ENCODE measurements at places on chromosomes 12 and 14.
A peak's percentile ranks its signal among the peaks of the same experiment; 100 is the strongest.

GRCh38 chr12:24728366-24728765 lies 220.5 kb downstream of the BCAT1 start:
- peak; percentile 28 for DNase-seq

- no peak for DNase-seq
These were observed 233.5 kb upstream of the TMEM132C start for GRCh38 chr12:128033473-128033872.

- DNase-seq: no peak
These were observed 365 bp downstream of the CCDC59 start for GRCh38 chr12:82357845-82358199.

GRCh38 chr12:93022603-93023340 lies 93.7 kb upstream of the EEA1 start:
- no peak for DNase-seq

DNA sequence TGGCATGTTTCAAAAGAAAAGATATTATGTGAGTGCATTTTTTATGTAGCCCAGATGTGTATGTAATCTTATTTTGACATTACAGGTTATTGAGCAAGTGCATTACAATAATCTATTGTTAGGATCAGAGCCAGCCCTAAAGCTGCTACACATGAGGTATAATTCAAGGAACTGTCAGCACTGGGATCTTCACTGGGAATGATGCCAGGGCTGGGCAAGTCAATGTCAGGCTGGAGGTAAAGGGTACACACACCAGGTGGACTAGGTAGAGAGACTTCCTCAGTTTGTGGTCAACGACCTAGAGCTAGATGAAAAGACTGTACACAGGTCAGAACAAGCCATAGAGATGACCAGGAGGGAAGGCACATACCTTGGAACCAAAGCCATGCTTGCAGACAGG lies 15.4 kb downstream of the TRIM9 start:
- DNase-seq: no peak

GRCh38 chr12:114841557-114842251 lies 157.7 kb upstream of the TBX3 start:
- no peak for DNase-seq

DNA sequence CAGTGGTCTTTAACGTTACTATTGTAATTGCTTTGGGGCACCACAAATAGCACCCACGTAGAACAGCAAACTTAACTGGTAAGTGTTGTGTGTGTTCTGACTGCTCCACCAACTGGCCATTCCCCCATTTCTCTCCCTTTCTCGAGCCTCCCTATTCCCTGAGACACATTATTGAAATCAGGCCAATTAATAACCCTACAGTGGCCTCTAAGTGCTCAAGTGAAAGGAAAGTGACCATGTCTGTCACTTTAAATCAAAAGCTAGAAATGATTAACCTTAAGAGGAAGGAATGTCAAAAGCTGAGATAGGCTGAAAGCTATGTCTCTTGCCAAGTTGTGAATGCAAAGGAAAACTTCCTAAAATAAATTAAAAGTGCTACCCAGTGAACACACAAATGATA lies 22.3 kb downstream of the PPP1R13B start:
- no peak for DNase-seq

DNA sequence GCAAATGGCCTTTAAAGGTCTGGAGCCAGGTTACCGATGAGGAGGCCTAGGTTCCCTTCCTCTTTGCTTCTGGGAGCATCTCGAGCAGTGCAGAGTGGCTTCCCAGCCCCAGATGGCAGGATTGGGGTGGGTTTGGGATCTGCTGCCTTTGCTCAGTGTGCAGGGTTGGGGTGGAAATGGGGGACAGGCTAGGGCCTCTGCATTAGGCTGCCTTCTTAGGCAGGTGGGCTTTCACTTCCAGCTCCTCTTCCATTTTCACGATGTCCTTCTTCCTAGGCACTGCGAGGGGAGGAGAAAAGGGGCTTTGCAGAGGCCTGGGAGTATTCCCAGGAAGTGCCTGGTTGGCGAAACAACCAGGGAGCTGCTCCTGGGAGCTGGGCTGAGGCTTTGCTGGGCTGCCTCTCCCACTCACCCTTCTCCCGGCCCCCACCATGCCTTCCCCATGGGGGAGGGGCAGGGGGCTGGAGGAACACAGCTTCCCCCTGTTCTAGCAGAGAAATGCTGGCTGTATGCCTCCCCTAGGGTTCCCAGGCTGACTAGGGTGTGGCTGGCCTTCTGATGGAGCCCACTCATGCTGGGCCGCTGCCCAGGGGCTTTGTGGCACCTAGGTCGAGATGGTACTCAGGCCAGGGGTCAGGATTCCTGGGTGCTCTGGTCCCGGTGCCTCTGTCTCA lies 2.4 kb downstream of the NR4A1 start:
- no peak for DNase-seq

DNA sequence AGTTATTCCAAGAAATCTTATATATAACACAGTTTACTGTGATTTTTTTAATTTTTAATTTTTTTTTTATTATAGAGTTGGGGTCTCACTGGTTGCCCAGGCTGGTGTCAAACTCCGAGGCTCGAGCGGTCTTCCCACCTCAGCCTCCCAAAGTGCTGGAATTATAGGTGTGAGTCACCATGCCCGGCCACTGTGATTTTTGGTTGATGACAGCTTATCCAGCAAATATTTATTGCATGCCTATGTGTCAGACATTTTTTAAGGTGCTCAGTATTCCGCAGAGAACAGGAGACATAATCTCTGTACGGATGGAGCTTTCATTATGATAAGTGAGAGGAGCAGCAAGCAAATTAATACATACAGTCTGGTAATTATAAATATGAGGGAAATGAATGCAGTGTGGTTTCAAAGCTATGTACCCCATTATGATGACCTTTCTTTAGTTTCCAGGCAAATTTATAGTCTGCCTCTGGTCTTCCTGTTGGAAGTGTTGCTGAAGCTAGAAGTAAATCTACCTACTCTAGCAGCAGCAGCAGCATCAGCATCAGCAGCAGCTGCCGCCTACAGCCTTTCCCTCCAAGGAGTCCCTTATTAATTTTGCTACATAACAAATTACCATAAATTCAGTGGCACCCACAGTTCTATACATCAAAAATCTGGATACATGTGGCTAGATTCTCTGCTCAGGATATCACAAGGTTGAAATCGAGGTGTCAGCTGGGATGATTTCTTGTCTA lies 32.3 kb downstream of the FRS2 start:
- DNase-seq: no peak

DNA sequence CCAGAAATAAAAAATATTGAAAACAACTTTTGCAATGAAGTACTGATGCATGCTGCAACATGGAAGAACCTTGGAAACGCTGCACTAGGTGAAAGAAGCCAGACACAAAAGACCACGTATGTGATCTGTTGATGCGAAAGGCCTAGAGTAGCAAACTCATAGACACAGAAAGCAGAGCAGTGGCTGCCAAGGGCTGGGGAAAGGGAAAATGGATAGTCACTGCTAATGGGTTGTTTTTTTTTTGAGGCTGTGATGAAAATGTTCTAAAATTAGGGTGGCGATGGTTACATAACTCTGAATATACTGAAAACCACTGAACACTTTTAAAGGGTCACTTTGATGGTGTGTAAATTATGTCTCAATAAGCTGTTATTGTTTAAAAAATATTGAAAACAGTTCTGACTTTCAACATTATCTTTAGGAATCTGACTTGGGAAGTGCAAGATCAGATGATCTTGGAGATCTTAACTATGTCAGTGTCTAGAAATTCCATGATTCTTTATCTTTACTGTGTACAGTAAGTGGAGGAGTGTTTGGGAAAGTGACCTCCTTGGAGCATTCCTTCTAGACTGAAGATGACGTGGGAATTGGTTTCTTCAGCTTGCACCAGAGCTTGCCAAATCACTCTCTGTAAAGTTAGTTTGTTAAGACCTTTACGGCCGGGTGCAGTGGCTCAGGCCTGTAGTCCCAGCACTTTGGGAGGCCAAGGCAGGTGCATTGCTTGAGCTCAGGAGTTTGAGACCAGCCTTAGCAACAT lies 12.4 kb downstream of the MLXIP start:
- no peak for DNase-seq

DNA sequence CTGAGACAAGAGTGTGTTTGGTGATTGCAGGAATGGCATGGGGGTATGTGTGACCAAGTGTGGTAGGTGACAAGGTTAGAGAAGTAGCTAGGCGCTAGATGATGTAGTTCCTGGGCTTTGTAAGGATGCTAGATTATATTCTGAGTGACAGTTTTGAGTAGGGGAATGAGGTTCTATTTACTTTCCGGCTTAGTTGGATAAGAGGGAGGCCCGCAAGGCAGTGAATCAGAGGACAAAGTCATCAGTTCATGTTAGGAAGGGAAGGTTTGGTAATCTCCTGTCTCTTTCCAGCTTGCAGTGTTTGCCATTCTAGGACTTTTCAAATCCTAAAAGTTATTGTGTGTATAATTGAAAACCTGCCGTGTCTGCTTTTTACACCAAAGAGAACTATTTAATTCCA lies 45.0 kb downstream of the CFAP54 start:
- no peak for DNase-seq

- no peak for DNase-seq
These were observed 125.2 kb upstream of the FKBP4 start for GRCh38 chr12:2669560-2669959.

DNA sequence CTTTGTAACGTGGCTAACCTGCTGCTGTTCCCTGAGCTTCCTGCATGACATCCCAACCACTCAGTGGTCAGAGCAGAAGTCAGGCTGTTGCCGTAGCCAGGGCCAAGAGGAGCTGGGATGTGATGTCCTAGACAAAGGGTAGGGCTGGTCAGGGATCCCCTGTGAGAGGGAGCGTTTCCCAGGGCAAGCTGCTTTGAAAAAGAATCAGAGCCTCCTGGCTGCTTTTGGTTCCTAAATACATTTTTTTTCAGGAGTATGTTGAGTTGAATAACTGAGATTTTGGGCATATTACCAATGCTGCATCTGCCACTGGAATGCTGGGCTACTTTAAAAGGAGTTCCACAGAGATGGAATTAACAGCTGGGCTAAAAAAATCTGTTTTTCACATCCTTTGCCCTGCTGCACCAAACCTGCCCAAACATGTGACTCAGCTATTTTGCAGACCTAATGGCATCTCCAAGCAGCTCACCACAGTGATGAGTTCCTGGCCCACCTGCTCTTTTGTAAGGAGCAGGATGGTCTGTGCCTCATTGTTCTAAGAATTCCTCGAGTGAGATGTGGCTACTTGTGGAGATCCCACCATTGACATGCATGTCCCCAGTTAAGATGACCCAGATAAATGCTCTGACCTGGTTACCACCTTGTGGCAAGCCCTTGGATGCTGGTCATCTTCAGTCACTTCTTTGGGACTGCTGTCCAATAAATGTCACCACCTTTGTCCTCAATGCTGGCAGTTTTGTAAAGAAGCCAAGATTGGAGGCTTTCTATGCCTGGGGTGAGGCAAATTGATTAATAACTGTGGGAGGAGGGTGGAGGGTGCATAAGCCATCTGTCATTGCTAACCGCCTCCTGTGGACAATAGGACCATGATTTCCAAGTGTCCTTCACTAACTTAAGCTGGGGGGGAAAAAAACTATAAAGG lies 24.1 kb downstream of the ANKRD13A start:
- DNase-seq: no peak

DNA sequence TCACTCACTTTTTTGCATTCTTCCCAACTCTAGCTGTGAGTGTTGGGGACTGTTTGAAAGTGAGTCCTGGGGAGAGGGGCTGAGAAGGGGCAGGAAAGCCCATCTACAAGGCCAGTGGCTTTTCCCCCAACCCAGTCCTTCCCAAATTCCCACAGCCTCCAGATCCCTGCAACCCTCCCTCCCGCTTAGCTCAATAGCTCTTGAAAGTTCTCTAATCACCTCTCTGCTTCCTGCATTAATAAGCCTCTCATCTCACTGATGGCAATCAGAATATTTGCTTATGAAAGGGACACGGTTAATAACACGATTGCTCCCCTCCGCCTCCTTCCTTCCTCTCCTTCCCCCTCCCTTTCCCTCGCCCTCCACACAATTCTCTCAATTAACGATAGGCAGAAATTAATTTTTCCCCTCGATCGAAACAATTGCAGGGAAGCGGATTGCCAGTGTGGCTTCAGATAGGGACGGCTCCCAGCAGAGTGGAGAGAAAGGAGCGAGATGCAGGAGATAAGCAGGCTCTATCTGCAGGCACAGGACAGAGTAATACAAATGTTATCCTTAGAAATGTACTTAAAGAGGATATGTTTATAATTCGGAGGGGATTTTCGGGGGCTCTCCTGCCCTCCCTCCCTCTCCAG lies 15.1 kb upstream of the GPATCH2L start:
- DNase-seq: no peak

GRCh38 chr12:76595056-76595455 lies 35.5 kb upstream of the OSBPL8 start:
- no peak for DNase-seq

- DNase-seq: no peak
These were observed 8.1 kb upstream of the CYP46A1 start for GRCh38 chr14:99675951-99676350.

DNA sequence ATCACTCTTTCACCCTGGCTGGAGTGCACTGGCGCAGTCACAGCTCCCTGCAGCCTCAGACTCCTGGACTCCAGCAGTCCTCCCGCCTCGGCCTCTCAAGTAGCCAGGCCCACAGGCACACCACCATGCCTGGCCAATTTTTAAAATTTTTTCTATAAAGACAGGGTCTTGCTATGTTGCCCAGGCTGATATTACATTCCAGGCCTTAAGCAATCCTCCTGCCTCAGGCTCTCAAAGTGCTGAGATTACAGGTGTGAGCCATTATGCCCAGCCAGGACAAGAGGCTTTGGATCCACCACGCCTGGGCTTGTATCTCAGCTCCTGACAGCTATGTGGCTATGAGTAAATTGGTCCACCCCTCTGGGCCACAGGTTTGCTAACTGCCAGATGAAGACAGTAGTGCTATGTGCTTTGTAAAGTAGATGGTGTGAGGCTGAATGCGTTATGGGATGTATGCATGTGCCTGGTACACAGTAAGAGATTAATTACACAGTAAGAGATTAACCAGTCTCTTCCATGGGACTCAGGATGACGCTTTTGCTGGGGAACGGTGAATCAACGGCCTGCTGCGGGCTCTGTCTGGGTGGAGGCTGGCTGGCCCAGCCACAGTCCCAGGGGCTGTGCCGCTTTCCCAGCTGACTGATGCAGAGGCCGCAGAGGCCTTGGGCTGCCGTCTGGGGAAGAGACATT lies 53.3 kb upstream of the NCOR2 start:
- DNase-seq: no peak

DNA sequence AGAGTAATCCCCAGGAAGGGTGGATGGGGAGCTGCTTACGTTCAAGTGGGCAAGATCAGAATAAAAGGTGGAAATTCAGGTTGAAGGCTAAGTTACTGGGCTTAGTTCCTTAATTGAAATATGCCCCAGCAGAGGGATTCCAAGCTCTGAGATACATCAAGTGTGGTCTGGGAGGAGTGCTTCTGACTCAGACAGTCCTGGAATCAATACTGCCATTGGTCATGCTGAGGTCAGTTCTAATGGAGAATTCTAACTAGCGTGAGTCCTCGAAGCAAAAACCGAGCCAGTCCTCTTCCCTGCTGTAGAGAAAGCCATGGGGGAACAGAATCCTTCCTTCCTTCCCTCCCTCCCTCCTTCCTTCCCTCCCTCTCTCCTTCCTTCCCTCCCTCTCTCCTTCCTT lies 39.9 kb downstream of the NOS1 start:
- no peak for DNase-seq

- DNase-seq: no peak
These were observed 49.5 kb downstream of the RBMS2 start for GRCh38 chr12:56571121-56571520.
